ENCODE measurements at places on chromosomes 4 and X. TPM values are rescaled to one million over a fixed set of nuclear protein-coding genes. Genes with fewer than 3 reads are reported as not detected.

DNA sequence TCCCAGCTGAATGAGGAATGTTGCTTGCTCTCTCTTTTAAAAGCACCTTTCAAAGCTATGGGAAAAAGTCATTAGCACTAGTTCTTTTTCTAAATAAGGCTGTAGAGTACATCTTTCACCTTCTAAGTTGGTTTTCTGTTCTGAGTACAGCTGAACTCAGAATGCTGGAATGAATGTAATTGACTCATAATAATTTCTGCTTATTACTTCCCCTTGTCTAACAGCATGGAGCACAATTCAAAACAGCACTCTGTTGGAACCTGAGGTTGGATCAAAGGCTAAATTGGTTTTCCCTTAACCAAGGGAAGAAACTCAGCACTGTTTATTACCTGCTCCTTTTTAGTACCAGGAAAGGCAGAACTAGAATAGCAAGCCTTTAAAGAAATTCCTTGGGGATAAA, 33.5 kb upstream of the CYP2U1 start:
- DNase-seq = no peak
- no peak overlapping the region for H3K4me3 ChIP-seq
- H3K4me1 ChIP-seq = peaks cover 11% of the 10 kb centered on the region
- no peaks in the 10 kb centered on the region for H3K36me3 ChIP-seq

DNA sequence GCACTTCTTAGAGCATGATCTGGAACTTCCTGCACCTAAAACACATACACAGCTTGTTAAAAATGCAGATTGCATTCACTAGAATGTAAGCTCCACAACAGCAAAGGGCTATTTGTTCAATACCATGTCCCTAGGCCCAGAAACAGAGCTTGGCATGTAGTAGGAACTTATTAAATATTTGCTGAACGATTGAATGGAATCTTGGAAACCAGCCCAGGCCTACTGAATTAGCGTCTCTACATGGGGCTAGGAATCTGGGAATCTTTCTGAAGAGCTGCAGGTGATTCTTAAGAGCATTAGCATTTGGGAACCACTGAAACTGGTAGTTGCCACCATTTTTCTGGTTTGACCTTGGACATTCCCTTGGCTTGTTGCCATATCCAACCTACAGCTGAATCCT, 234.1 kb downstream of the STIM2 start:
- H3K36me3 ChIP-seq = no peaks in the 10 kb centered on the region
- H3K27me3 ChIP-seq = no peaks in the 10 kb centered on the region
- no peak overlapping the region for H3K4me3 ChIP-seq
- no peak for DNase-seq

DNA sequence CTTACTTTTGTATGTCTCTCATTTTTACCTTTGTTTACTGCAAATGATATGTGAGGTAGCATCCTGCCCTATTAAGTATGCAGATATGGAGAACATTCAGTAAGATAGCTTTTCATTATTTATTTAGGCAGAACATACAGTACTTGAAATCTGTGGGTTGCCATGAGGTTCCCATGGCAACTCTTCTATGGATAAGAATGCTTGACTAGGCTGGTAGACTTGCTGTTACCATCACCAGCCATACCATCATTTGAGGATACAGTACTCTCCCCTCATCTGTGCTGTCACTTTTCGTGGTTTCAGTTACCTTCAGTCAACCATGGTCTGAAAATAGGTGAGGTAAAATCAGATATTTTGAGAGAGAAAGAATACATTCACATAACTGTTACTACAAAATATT, 56.7 kb downstream of the NAF1 start:
- H3K27me3 ChIP-seq = no peaks in the 10 kb centered on the region
- DNase-seq = no peak
- no peak overlapping the region for H3K4me3 ChIP-seq

GRCh38 chrX:24392709-24393108, 32.3 kb downstream of the SUPT20HL1 start:
- peaks cover 10% of the 10 kb centered on the region for H3K4me1 ChIP-seq
- DNase-seq = no peak
- H3K36me3 ChIP-seq = no peaks in the 10 kb centered on the region
- no peak overlapping the region for H3K4me3 ChIP-seq

DNA sequence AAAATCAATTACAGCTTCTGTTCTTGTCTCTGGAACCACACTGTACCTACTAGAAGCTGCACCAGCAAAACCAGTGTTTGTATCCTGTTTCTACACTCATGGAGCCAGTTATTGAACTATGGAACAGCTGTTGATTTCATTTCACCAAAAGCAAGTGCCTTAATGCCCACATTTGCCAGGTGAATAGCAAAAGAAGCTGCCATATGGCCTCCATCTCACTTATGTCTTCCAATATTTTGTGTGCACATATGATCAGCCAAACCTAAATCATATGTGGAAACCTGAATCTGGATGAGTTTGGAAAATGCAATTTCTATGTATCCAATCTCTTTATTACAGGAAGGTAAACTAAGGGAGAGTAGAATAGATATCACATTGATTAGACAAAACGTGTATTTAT, 415.8 kb upstream of the GRID2 start:
- DNase-seq = no peak
- no peak overlapping the region for H3K27ac ChIP-seq
- H3K4me3 ChIP-seq = no peak overlapping the region

DNA sequence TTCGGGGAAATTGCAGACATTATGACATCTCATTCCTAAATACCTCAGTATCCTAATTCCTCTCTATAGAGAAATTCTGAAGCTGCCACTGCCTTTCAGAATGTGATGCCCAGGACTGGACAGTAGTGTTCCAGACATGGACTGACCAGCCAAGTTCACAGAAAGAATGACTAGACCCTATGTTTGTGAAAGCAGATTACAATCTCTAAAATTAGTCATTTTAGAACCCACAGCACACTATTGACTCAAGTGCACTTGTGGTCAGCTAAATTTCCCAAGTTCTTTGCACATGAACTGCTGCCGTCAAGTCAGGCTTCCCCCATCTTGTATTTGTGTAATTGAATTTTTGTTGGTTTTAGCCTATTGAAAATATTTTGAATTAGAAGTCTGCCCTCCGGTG, 81.0 kb upstream of the ESX1 start:
- no peak for DNase-seq
- H3K27me3 ChIP-seq = no peaks in the 10 kb centered on the region
- no peaks in the 10 kb centered on the region for H3K4me1 ChIP-seq
- H3K36me3 ChIP-seq = no peaks in the 10 kb centered on the region
- no peak overlapping the region for H3K4me3 ChIP-seq

- DNase-seq = peak; percentile 58
- no peaks in the 10 kb centered on the region for H3K27me3 ChIP-seq
- H3K4me3 ChIP-seq = no peak overlapping the region
Measured at GRCh38 chrX:39261446-39262147, 460.3 kb downstream of the MID1IP1 start.

Gene MAGEB10
- not detected for total RNA-seq

Gene FAM47A
- not detected for total RNA-seq

Gene HERC5
- 49.6 TPM for total RNA-seq

Gene ADD1
- 131 TPM for total RNA-seq

Gene C4orf54
- 8.8 TPM for total RNA-seq

All from SJCRH30 (cell line).